ENCODE measurements at places on chromosomes 4 and X. TPM values are rescaled to one million over a fixed set of nuclear protein-coding genes. Genes with fewer than 3 reads are reported as not detected.

Gene MAMLD1
- 10.1 TPM for polyA plus RNA-seq

Gene NFXL1
- polyA plus RNA-seq: 6.3 TPM

Gene TLR2
- polyA plus RNA-seq: not detected

Gene CT55
- not detected for polyA plus RNA-seq

Gene BEX4
- polyA plus RNA-seq: 2.4 TPM

Gene MND1
- polyA plus RNA-seq: 4.3 TPM

Gene GIMD1
- not detected for polyA plus RNA-seq

Gene SSX4
- polyA plus RNA-seq: not detected

Gene CTAG1A
- polyA plus RNA-seq: not detected

Gene RAB9B
- polyA plus RNA-seq: 0.80 TPM

Gene SYNPO2
- polyA plus RNA-seq: 3.2 TPM

Gene ZNF182
- polyA plus RNA-seq: 2.6 TPM

Gene ALG13
- polyA plus RNA-seq: 38.2 TPM

Gene DMRTC1
- polyA plus RNA-seq: not detected

Gene RBM46
- polyA plus RNA-seq: not detected

Gene DKK2
- polyA plus RNA-seq: 3.2 TPM

Gene VCX
- not detected for polyA plus RNA-seq

Gene S100G
- polyA plus RNA-seq: not detected

Measured in GM23248 (cell line).